ENCODE measurements at places on chromosomes 4 and X. TPM values are rescaled to one million over a fixed set of nuclear protein-coding genes. Genes with fewer than 3 reads are reported as not detected.
A peak's percentile ranks its signal among the peaks of the same experiment; 100 is the strongest.

ABCG2 gene
- 2.1 TPM for total RNA-seq

NIPAL1 gene
- 0.88 TPM for total RNA-seq

PLAC1 gene
- total RNA-seq, result 0.38 TPM

ADH1B gene
- total RNA-seq, result not detected

SSX2 gene
- not detected for total RNA-seq

CRLF2 gene
- total RNA-seq, result not detected

SNCA gene
- not detected for total RNA-seq

F8A3 gene
- 0.41 TPM for total RNA-seq

POU4F2 gene
- not detected for total RNA-seq

OPN1MW gene
- total RNA-seq, result not detected

MAGEB17 gene
- 0.55 TPM for total RNA-seq

DNA sequence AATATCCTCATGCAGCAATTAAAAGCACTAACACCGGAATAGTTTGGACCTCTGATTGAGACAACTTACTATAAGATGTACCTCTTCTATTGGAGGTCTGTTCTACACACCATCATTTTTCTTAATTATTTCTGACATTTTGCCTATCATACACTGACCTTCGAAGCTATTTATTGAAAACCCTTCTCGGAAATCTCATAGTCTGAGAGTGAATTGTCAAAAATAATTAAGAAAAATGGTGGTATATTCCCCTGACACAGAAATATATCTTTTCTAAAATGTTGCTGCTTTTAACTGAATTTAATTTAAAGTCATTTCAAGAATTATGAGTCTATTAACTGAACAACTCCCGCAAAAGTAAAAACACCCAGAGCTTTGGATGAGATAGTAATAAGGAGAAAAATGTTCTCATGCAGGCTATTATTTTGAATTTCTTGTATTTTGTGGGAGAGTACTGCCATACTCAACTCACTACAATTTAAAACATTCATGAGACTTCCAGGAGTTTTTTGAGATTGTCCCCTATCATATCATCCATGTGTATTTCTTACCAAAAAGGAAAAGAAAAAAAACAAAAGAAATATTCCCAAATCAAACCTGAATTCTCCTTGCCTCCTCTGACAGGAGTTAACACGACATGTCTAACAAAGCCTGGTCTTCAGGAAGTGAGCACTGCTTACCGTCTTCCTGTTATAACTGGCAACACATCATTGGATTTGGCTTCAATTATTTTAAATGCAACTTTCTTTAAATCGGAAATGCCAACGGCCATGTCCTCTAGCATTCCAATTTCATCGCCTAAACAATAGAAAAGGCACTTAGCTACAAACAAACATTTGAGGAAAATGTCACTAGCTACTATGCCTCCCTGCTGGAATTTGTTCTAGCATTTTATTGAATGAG, 485.3 kb downstream of the IL15 start:
- DNase-seq, result no peak

DNA sequence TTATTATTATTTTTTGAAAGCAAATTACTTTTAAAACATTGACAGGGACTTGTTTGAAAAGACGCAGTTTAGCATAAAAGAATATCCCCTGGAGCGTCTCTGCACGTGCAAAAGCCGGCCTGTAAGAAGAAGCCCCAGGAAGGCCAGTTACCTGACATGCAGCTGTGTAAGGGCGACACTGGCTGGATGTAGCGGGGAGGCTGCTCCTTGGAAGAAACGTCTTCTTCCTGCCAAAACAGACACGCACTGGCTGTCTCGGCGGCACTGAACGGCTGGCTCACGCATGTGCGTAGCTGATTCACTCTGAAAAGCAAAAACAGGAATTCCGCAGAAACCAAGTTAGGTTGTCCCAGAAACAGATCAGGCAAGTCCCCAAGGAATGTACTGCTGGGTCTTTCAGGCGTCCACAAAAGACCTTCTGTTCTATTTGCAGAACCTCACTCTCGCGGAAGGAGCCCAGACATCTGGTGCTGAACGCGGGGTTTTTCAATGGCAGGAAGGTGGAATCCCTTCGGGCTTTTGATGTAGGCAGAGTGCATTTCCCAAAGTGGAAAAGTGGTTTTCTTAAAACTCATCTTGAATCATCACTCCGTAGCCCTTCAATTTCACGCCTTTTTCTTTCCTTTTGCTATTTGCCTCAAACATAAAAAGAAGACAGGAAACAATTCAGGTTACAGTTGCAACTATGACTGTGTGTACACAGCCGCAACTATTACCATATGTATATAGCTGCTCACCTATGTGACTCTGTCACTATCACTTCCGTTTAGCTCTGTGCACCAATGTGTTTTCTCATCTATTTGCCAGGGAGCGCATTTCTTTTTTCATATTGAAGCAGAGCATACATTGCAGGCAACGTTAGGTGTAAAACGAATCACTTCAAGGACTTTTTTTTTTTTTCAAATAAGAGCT, 38.1 kb upstream of the ARSH start:
- peak; percentile 52 for DNase-seq

- DNase-seq, result peak; percentile 66
These were observed 53.0 kb downstream of the DCUN1D4 start for GRCh38 chr4:51895816-51896408.

DNA sequence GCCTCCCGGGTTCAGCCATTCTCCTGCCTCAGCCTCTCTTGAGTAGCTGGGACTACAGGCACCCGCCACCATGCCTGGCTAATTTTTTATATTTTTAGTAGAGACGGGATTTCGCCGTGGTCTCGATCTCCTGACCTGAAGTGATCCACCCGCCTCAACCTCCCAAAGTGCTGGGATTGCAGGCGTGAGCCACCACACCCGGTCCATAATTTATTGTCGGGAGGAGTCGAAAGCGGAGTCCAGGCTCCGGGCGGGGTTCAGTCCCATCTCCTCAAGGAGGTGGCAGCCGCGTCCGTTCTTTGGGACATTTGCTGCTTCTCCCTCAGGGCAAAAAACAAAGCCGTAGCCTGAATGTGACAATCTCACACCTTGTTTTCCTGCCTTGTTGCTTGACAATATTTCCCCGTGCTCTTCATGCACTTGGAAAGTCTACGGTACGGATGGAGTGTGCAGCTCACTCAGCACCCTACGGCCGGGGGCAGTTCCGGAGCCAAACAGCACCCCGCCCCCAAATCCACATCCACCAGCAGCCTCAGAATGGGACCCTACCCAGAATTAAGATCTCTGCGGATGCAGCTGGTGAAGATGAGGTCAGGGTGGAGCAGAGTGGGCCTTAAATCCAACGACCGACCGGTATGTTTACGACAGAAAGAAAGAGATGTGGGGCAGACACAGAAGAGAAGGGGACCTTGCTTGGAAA, 9.6 kb downstream of the GTPBP6 start:
- no peak for DNase-seq

GRCh38 chr4:15239866-15240265, 188.0 kb upstream of the C1QTNF7 start:
- DNase-seq, result no peak

GRCh38 chr4:119189638-119190037, 22.9 kb upstream of the USP53 start:
- no peak for DNase-seq

GRCh38 chr4:83679254-83679653, 143.3 kb downstream of the GPAT3 start:
- no peak for DNase-seq

DNA sequence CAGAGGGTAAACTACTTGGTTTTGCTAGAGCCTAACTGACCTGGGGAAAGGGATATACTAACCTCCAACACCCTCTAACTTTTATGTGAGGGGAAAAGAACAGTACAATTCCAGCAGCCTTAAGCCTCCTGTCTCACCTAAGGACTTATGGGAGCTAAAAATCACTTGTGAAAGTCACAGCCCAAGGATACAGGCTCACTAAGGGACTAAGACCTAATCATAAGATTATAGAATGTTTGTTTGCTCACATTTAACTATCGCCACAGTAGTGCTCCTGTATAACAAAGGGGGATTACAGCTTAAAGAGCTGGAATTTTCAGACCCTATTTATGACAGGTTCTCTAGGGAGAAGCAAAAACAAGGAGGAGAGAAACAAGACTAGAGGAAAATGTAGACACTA, 548.7 kb downstream of the DACH2 start:
- no peak for DNase-seq

- DNase-seq, result no peak
These were observed 615.8 kb downstream of the TRAM1L1 start for GRCh38 chr4:116469582-116469981.

- no peak for DNase-seq
These were observed 310.0 kb downstream of the PRR32 start for GRCh38 chrX:127129510-127129909.

- peak; percentile 0 for DNase-seq
These were observed 8.7 kb downstream of the SMIM10 start for GRCh38 chrX:134999469-134999868.
